ENCODE measurements at places on chromosomes 2 and 18.

- no peak for DNase-seq
Observed at GRCh38 chr18:76497021-76497420, 2.0 kb upstream of the ZNF516 start.

- no peak for DNase-seq
Observed at GRCh38 chr2:53455094-53455493, 312.5 kb upstream of the CHAC2 start.

GRCh38 chr2:242054881-242055801 is 185.6 kb downstream of the RTP5 start:
- DNase-seq, result no peak

- DNase-seq, result no peak
Observed at GRCh38 chr18:46719388-46719787, 37.5 kb downstream of the ST8SIA5 start.

GRCh38 chr2:240512109-240512485 is 45.7 kb downstream of the ANKMY1 start:
- DNase-seq, result no peak

GRCh38 chr2:126849486-126849885 is 49.2 kb upstream of the TEX51 start:
- DNase-seq, result no peak

GRCh38 chr2:163469561-163469962 is 266.2 kb downstream of the FIGN start:
- DNase-seq, result peak; percentile 83

- DNase-seq, result no peak
Observed at GRCh38 chr2:221506469-221506868, 65.6 kb downstream of the EPHA4 start.

- DNase-seq, result no peak
Observed at GRCh38 chr18:35197296-35197695, 43.5 kb upstream of the ZNF397 start.

GRCh38 chr2:28927878-28928277 is 33.4 kb downstream of the WDR43 start:
- no peak for DNase-seq

DNA sequence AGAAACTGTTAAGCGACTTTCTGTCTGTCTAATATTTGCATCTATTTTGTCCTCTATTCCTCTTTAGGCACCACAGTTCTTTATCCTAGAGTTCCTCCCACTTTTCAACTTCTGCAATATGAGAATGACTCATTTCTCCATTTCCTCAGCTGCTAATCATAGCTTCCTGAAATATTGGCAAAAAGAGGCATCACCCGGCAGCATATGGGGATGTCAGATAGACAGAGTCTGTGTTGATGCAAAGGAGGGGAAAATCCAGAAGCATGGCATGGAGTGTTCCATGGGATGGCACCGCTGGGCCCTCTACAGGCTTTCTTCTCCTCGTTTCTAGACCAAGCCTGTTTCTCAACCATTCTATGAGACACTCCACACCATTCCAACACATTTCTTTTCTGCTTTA is 93.4 kb downstream of the DOCK10 start:
- no peak for DNase-seq

DNA sequence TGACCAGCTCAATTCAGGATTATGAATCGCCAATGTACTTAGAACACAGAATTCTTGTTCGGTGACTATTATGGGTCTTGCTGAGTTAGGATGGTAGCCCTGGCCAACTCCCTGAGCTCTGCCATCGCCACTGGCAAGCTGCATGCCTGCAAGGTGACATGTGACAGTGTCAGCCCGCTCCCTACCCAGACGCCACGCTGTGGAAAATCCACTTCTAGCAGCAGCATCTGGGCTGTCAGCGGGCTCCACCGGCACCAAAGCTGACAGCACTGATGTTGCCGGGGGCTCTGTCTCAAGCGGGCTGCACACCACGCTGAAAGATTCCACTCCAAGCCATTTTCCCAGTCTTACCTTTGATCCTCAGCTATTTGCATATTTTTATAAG is 100.7 kb downstream of the MYT1L start:
- peak; percentile 73 for DNase-seq

GRCh38 chr2:42554392-42554791 is 14.0 kb upstream of the MTA3 start:
- no peak for DNase-seq

DNA sequence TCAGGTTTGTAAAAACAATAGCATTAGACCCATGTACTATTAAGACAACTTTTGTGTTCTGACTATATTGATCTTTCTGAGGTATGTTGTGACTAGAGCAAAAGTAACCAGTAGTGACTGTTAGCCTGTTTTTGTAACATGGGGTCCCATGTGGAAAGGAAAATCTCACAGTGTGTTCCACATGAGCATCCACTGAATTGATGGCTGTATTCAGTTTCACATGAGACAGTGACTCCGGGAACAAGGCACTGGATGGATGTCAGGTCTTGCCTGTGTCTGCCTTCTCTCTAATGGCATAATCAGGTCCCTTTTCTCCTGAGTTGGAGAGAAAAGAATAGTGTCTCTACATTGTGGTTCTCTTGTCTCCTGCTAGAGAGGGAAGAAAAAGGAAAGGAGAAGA is 27.5 kb downstream of the TMEM178A start:
- DNase-seq, result peak; percentile 68

GRCh38 chr2:778731-779350 is 101.6 kb upstream of the TMEM18 start:
- DNase-seq, result no peak

GRCh38 chr2:72415781-72416475 is 268.3 kb upstream of the CYP26B1 start:
- DNase-seq, result no peak

GRCh38 chr2:238700117-238700457 is 147.8 kb upstream of the TWIST2 start:
- DNase-seq, result no peak

DNA sequence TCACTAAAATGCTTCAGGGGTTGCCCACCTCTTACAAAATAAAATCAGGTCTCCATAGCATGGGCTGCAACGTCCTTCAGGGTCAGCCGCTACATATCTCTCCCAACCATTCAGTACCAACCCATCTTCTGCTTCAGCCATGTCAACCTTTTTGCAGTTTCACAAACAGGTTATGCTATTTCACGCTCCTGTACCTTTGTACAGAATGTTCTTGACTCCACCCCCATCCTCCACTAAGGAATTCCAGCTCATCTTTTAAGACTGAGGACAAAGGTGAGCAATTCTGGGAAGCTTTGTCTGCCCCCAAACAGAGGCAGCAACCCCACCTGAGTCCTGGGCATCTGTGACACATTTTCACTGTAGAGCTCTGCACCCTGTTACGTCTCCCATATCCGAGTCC is 8.8 kb upstream of the EVA1A start:
- DNase-seq, result no peak

DNA sequence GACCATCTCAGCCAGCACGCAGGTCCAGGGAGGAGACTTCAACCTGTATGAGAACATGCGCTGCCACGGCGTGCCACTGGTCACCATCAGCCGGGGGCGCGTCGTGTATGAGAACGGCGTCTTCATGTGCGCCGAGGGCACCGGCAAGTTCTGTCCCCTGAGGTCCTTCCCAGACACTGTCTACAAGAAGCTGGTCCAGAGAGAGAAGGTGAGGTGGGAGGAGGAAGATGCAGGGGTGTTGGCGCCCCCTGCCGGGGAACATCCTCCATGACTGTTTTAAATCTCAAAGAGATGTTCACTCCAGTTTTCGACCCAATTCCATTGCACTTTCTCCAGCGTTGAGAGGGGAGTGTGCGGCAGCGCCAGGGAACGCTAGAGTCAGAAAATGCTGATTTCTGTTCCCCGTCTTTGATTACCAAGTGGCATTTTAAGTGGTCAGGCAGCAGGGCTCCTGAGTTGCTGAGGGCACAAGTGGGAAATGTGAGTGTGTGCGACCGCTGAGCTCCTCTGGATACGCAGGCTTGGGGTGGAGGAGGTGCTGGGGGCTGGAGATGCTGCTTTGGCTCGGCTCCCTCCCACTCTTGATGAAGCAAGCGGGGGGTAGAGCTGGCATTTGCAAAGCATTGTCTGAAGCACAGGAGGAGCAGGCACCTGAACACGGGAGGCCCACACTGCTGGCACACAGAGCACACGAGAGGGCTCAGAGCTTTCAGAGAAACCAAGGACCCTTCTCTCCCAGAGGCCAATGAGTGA is 27.7 kb upstream of the MAPRE3 start:
- DNase-seq, result peak; percentile 80

DNA sequence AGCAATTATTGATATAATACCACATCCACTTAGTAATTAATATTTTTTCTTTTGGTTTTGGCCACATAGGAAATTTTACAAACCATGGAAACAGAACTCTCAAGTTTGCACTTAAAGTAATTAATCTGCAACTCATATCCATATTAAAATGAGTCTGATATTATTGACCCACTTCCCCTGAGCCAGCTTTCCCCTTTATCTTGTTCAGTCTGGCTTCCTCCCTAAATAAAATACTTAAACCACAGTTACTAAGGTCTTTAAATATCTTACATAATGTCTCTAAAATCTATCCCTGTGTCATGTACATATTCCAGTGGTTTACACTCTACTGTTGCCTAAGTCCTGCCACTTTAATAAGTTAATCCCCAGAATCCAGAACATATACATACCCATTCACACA is 564.9 kb upstream of the FSHR start:
- DNase-seq, result no peak

DNA sequence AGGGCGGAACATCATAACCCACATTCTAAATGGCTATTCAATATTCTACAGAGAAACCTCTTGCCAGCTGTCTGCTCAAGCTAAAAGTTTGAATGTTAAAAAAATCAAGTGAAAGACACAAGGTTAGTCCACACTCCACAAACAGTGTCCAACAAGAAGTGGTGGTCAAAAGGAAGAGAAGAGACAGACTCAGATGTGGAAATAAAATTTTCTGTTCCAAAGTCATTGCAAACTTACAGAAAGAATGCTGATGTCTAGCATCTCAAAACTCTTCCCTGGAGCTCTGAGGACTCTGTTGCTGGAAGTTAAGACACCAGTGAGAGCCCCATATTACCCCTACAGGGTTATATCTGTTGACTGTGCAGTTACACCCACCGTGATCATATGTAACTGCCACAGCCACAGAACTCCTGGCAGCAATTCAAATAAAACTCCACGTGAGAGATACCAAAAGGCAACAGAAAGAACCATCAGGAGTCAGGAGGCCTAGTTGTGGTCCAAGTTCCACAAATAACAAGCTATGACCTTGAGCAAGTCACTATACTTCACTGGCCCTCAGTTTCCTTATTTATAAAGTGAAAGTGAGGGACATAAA is 60.9 kb downstream of the AAK1 start:
- no peak for DNase-seq

GRCh38 chr2:172279813-172280212 is 147.6 kb upstream of the ITGA6 start:
- DNase-seq, result no peak

GRCh38 chr2:235640377-235640776 is 146.5 kb downstream of the AGAP1 start:
- DNase-seq, result no peak

GRCh38 chr18:57048859-57049258 is 98.0 kb upstream of the BOD1L2 start:
- DNase-seq, result no peak

GRCh38 chr2:160075171-160075570 is 12.8 kb upstream of the PLA2R1 start:
- no peak for DNase-seq

DNA sequence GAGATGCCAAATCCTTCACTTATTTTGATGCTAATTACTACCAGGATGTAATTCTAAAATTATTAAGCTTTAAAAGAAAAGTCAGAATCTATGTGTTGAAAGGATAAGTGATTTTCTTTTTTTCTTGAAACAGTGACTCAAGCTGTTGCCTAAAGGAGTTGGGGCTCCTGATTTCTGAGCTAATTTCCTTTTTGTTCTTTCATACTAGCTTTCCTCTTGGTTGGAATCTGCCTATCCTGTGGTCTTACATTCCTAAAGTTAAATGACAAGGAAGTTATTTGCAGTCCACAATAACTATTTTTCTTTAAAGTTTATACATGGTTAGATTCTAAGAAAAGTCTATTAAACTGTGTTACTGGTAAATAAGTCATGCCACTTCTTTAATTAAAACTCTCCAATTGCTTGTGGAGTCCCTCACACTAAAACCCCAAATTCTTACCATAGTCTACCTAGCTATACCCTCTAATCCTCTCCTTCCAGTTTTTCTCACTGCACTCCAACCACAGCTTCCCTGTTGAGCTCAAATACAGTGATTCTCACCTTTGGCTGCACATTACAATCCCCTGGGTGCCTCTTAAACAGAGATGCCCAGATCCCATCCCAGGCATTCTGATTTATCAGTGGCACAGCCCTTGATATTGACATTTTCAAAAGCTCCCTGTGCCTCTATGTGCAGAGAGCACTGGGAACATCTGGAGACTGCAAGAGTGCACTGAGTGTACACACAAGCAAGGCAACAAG is 63.3 kb upstream of the EFEMP1 start:
- no peak for DNase-seq

DNA sequence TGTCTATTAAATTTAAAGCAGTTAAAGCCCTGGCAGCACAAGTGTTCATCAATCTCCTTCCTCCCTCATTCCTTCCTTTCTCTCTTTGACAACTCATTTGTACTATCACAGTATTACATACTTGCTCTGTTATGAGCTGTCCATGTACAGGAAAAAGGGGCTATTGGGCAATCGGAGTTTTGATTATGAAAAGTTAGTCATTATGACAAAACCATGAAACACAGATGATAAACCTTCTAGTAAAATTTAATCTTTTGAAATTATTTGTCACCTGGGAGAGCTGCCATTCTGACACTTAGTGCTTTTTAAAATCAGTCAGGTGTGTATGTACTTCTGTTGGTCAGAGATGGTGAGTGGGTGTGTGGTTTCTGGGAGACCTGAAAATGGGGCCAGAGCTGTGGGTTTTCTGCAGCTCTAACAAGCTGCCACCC is 39.4 kb downstream of the MAP4K4 start:
- DNase-seq, result no peak

DNA sequence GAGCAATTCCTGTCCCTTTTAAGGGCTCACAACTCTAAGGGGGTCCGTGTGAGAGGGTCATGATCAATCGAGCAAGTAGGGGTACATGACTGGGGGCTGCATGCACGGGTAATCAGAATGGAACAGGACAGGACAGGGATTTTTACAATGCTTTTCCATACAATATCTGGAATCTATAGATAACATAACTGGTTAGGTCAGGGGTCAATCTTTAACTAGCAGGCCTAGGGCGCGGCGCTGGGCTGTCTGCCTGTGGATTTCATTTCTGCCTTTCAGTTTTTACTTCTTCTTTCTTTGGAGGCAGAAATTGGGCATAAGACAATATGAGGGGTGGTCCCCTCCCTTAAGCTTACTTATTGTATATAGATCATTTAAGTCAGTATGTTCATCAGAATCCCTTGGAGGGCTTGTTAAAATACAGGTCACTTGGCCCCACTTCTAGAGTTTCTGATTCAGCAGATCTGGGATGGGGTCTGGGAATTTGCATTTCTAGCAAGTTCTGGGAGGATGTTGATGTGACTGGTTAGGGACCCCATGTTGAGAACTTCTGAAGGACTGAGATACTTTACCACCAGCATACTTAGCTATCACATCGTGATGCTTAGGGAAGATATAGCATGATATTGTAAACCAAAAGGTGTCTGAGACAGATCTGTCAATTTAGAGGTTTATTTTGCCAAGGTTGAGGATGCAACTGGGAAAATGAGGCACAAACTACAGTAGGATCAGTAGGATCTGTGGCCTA is 2.8 kb upstream of the INPP4A start:
- DNase-seq, result no peak
